ENCODE measurements at places on chromosomes 7 and 10.

- no peak for DNase-seq
Measured at GRCh38 chr10:50152792-50153272, 85.1 kb downstream of the WASHC2A start.

DNA sequence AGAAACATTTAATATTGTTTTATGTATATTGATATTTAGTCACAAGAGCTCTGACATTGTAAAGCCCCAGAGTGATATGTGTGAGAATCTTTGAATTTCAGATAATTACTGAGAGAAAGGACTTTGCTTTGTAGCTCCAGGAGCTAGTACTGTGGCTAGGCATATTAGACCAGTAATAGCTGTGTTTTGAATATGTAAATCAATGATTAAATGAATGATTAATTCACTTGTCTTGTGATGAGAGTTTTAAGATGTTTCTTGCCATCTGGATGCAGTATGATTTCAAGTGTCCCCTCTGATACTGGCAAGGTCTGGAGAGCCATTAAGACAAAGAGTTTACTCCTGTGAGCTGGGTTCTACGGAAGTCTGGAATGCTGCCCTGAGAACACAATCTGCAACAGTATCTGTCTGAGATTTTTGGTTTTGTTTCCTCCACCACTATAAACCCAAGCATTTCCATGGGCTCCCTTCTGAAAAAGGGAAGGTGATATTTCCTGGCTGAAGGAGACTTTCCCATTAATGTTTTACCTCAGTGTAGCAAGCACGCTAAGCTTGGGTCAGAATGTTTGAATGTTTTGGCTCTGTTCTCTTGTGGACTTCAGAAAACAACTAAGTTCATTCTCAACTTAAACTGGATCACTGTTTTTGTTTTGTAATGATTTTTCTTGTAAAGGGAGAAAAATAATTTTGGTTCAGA, 61.3 kb upstream of the BICC1 start:
- DNase-seq = no peak

DNA sequence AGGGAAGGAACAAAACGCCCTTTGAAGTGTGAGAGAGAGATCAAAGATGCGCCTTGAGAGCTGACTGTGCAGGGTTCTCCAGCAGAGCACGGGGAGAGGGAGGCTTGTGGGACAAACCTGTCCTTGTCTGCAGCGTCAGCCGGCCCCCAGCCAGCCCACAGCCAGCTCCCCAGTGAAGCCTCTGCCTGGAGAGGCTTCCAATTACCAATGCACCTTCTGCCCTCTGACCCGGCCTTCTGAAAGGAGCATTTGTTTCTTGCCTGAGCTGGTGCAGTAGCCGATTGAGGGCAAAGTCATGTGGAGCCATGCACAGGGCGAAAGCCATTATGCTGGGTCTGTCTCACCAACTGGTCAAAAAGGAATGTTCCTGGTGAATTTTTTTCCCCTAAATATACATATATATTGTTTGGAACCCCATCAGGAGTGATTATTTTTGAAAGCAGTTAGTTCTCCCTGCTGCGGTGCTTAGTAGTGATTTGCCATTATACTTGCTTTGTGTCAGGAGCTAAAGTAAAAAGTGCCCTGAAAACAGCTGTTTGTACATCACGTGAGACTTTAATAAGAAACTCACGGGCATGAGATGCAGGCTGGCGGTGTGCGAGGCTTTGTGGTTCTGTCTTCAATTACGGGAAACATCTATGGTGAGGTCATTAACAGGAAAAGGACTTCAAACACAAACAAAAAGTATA, 268.6 kb downstream of the KLF6 start:
- no peak for DNase-seq

DNA sequence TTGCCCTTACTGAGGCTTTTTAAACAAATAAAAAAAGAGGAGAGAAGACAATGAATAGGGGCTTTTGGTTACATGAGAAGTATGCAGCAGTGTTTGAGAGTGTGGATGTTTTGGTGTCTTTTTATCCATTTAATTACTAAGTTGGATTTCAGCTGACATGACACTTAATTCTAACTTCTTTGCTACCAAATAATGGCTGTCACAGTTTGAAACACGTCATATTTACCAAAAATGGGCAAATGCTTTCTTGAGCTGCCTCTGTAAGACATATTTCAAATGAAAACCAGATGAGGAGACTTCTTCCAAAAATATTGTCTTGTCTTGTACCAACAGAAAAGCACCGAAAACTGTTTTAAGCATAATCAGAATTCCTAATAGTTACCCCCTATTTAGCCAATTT, 4.0 kb downstream of the ABCB4 start:
- DNase-seq = no peak

DNA sequence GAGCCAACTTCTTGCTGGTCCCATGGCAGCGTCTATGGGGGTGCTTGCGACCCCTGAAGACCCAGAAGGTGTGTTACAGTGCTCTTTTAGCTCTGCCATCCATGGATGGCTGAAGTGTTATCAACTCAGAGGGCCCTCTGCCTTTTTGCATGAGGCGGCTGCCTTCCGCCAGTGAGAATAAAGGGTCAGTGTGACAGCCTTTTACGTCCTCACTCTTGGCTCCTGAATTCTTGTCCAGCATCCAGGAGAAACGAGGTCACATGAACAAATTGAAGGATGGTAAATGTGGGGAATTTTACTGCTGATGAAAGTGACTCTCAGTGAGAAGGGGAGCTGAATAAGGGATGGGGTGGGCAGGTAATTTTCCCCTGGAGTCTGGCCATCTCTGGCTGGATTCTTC, 24.1 kb downstream of the SSMEM1 start:
- no peak for DNase-seq

GRCh38 chr10:60962946-60963345, 19.0 kb upstream of the RHOBTB1 start:
- DNase-seq = no peak

- no peak for DNase-seq
Measured at GRCh38 chr7:139224219-139224618, 6.8 kb upstream of the UBN2 start.
